Activated CD4-positive, alpha-beta T cell treated with anti-CD3 and anti-CD28 coated beads, Interleukin-2, amount 10 ng/mL, durations not matched to agents 7 days and 5 days (primary cell): ENCODE measurements at places on chromosomes 6 and 20. TPM values are rescaled to one million over a fixed set of nuclear protein-coding genes. Genes with fewer than 3 reads are reported as not detected.

The IPCEF1 gene
- total RNA-seq = 26.2 TPM

The MCHR2 gene
- total RNA-seq = not detected

The OPRM1 gene
- total RNA-seq = not detected

The THBD gene
- not detected for total RNA-seq
